ENCODE measurements at places on chromosomes 11 and 22.

DNA sequence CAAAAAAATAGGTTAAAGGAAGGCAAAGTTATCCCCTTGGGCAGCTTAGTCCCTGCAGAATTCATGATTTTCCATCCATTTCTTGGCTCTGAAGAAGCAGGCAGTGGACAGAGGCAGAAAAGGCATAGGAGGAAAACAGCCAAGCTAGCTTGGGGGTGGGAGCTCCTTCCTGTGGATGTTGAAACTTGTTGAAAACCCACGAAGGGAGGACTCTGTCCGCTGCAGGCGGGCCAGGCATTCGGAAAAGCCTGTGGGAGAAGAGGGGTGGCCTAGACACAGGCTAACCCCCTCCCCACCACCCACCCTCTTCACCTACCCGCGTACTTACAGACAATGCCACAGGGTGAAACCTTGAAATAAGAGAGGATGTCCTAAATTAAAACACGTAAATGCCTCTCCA is 72.1 kb downstream of the C22orf31 start:
- no peak for DNase-seq

GRCh38 chr11:121367001-121367843 is 74.7 kb downstream of the SC5D start:
- peak; percentile 24 for DNase-seq

DNA sequence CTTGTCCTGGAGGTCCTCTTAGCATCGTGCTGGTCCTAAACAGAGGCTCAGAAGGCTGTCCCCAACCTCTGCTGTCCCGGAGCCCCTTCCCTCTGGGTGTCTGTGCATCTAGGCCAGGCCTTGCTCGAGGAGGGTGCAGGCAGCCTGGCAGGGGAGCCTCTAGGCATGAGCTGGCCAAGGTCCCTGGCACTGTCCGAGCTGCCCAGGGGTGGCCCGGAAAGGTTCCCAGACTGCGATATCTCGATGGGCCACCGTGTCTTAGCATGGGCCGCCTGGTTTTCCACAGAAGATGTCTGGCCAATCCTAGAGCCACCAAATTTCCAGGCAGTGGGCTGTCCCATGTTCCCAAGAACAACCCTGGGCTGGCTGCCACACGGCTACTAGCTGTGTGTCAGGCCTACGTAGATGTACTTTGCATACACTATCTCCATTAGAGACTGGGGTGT is 24.6 kb upstream of the SMIM38 start:
- DNase-seq = no peak

GRCh38 chr11:82936261-82936660 is 34.7 kb downstream of the DDIAS start:
- no peak for DNase-seq

- DNase-seq = peak; percentile 9
Observed at GRCh38 chr11:123103326-123103980, 41.5 kb upstream of the HSPA8 start.

DNA sequence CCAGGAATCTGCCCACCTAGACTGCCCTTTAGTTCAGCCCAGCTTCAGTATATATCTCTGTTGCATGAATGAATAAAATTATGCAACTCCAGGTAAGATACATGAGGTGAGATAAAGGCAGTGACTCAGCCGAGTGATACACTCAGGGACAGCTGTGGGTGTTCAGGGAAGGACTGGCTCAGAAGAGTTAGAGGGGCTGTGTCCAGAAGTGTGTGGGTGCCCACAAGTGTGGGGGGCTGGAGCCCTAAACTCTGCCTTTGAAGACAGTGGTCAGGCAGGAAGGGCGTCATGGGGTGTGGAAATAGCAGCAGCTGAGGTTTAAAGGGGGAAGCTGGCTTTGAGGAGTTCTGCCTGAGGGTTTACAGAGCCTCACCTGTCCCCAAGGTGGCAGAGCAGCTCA is 8.3 kb downstream of the FTH1 start:
- no peak for DNase-seq

- DNase-seq = no peak
Observed at GRCh38 chr11:35061516-35062440, 77.2 kb upstream of the CD44 start.

DNA sequence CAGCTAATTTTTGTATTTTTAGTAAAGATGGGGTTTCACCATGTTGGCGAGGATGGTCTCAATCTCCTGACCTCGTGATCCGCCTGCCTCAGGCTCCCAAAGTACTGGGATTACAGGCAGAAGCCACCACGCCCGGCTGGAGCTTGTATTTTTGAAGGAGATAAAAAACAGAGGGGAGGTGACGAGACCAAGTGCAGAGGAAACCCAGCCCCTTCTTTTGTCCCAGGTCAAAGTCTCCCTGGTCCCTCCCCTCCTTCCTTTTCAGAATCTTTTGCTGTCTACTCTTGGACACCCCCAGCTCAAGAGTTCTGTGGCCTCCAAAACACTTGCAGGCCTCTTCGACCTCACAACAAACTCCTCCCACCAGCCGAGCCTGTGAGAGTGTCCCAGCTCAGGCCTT is 12.2 kb upstream of the TMEM184B start:
- no peak for DNase-seq

DNA sequence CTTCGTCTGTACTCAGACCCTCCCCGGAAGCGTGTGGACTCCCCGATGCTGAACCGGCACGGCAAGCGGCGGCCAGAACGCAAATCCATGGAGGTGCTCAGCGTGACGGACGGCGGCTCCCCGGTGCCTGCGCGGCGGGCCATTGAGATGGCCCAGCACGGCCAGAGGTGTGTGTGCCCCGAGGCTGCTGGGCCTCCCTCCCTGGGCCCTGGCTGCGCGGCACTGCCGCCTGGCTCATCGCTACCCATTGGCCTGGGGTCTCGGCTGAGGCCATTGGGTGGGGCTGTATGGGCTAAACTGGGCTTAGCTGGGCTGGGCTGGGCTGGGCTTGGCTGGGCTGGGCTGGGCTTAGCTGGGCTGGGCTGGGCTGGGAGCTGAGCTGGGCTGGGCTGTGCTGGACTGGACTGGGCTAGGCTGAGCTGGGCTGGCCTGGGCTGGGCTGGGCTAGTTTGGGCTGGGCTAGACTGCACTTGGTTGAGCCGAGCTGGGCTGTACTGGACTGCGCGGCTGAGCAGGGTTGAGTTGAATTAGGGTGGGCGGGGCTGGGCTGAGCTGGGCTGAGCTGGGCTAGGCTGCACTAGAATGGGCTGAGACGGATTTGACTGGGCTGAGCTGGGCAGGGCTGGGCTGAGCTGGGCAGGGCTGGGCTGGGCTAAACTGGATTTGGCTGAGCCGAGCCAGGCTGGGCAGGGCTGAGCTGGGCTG is 40.7 kb downstream of the MOB2 start:
- DNase-seq = no peak

GRCh38 chr11:77590194-77590782 is 535 bp downstream of the AQP11 start:
- DNase-seq = peak; percentile 4

GRCh38 chr11:116302756-116303155 is 470.0 kb downstream of the BUD13 start:
- DNase-seq = no peak
